CD14-positive monocyte (primary cell): ENCODE measurements at places on chromosomes 4 and X. TPM values are rescaled to one million over a fixed set of nuclear protein-coding genes. Genes with fewer than 3 reads are reported as not detected.

DNA sequence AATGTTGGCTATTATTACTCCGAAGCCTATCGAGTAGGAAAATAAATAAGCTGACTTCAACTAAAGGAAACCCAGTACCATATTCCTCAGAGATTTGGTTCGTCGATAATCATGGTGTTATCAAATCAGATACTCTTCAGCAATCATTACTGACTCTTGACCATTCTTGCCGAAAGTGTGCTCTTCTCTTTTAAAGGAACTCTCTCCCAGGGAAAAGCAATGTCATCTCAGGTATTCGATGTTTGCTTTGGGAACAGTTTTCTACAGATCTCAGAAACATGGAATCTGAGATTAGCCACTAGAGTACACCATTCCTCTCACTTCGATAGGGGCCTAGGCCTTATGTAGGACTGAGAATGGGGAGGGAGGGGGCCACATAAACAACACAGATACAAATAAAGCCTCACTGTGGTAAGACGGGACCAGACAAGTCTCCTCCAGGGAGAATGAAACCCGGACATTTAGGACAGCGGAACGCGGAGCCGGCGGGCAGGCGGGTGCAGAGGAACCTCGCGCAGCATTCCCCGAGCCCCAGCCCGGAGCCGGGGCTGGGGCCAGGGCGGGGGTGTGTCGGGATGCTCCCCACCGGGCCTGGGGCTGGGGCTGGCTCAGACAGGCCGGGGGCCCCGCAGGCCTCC is 581 bp downstream of the DNAJB14 start:
- H3K4me1 ChIP-seq: peaks cover 58% of the 10 kb centered on the region
- peak; percentile 22 for DNase-seq
- H3K4me3 ChIP-seq: peak overlapping the region; percentile 88
- peak overlapping the region; percentile 82 for H3K27ac ChIP-seq

DNA sequence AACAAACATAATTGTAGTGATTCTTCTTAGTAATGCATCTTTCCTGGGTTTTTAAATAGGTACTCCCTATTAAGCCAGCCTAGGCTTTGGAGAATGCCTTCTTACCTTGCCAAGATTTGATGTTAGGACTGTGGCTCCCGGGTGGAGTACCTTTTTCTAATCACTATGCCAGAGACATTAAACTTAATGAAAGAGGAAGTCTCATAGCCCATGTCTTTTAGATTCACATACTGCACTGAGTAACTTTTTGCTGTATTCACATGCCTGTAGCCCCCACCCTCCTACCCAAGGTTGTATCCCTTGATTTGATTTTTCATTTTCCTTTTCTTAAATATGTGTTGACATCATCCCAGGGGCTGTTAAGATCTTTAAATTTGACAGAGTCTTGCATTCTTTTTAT is 104.2 kb upstream of the TLR2 start:
- H3K4me3 ChIP-seq: no peak overlapping the region
- no peaks in the 10 kb centered on the region for H3K4me1 ChIP-seq
- H3K27me3 ChIP-seq: no peaks in the 10 kb centered on the region
- no peak overlapping the region for H3K27ac ChIP-seq
- no peak for DNase-seq
- H3K36me3 ChIP-seq: peaks cover 42% of the 10 kb centered on the region

- H3K36me3 ChIP-seq: no peaks in the 10 kb centered on the region
- H3K4me3 ChIP-seq: no peak overlapping the region
- no peak overlapping the region for H3K27ac ChIP-seq
- H3K27me3 ChIP-seq: no peaks in the 10 kb centered on the region
Measured at GRCh38 chr4:5746250-5746649, 35.2 kb downstream of the EVC start.

DNA sequence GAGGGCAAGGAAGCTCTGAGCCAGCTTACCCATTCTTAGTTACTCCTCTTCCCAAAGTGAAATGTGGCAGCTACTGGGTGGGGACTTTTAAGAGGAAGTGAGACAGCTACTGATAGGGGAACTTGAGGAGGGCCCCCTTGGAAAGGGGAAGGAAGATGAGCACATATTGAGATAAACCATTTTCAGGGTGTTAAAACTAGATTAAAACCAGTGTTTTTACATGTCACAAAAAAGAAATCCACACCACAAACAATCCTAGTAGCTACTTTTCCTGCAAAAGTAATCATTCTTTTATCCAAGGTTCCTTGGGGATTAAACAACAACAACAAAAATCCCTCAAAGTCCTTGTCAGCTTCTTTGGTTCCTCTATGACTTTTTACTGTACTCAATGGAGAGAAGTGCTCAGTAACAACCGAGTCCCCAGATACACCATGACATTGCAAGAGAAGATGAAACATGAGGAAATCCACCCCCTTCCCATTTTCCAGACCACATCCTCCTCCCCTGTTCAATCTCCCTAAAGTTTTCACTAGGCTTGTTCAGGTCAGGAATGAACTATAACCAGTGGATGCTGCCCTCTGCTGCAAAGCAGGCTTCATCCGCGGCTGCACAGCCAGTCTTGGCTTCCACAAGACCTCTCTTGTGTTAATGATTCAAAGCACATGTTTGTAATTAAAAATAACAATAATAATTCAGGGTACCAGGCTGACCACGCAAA is 113.5 kb upstream of the TMEM164 start:
- peak overlapping the region; percentile 89 for H3K27ac ChIP-seq
- H3K4me3 ChIP-seq: peak overlapping the region; percentile 34
- peak; percentile 84 for DNase-seq

DNA sequence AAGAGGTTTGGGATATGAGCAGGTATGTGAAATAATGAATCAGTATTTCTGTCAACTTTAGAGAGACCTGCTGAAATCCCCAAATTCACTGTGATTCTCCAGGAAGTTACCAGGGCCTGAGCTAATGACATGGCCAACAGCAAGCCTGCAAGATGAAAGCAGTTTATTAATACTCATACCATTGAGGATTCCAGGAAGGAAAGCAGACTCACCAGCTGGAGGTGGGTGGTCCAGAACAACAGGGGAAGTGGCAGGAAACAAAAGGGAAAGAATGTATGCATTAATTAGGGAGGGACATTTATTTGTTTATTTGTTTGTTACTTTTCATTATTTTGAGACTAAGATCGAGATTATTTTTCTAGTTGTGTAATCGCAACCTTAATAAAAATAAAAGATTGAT is 196.6 kb upstream of the AGA start:
- no peak overlapping the region for H3K4me3 ChIP-seq
- H3K4me1 ChIP-seq: no peaks in the 10 kb centered on the region
- no peak overlapping the region for H3K27ac ChIP-seq
- H3K27me3 ChIP-seq: no peaks in the 10 kb centered on the region
- no peaks in the 10 kb centered on the region for H3K36me3 ChIP-seq

DNA sequence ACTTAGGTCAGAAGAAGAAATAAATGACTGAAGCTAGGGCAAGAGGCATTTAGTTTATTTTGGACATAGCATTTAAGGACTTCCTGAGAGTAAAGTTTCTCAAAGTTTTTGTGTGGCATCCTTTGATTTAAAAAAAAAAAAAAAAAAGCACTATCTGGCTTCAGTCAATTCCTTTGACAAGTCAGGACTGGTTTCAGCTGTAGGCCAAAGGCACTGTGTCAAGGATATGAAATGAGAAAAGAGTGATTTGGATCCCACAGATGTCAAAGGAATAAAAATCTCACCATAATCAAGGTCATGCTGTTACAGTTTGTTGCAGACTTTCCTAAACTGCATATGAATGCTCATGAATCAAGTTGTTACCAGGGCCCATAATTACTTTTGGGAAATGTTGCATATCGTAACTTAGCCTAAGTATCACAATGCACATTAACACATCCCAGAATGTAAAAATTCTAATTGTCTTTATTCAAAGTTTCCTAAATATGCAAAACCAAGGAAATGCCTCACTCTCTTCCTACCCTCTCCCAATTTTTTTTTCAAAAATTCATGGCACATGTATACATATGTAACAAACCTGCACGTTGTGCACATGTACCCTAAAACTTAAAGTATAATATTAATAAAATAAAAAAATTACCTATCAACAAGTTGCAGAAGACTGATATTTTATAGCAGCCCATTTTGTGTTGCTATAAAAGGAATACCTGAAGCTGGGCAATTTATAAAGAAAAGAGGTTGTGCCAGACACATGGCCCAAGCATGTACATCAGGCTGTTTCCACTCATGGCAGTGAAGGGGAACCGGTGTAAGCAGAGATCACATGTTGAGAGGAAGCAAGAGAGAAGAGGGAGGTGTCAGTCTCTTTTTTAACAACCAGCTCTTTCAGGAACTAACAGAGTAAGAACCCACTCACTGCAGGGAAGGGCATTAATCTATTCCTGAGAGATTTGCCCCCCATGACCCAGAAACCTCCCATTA is 33.7 kb upstream of the ADAMTS3 start:
- DNase-seq: no peak
- H3K4me1 ChIP-seq: no peaks in the 10 kb centered on the region
- no peaks in the 10 kb centered on the region for H3K27me3 ChIP-seq
- H3K27ac ChIP-seq: no peak overlapping the region
- no peaks in the 10 kb centered on the region for H3K36me3 ChIP-seq
- no peak overlapping the region for H3K4me3 ChIP-seq

DNA sequence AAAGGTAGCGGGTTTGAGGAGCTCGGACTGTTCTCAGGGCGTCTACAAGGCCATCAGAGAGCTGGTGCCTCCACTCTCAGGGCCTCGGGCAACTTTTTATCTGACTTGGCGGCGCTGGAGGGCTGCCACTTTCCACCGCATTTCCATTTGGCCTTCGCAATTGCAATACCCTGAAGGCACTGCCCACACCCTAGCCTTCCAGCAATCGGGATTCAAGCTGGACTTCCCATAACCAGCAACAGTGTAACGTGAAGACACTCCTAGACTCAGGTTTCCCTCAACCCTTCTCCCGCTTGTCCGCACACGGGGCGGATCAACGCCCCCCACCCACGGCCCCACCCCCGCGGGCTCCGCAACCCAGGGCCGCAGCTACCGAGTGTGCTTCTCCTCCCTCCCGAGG is 50.2 kb upstream of the BCOR start:
- peak overlapping the region; percentile 46 for H3K4me3 ChIP-seq
- H3K4me1 ChIP-seq: peaks cover 83% of the 10 kb centered on the region
- DNase-seq: no peak
- no peaks in the 10 kb centered on the region for H3K36me3 ChIP-seq

DNA sequence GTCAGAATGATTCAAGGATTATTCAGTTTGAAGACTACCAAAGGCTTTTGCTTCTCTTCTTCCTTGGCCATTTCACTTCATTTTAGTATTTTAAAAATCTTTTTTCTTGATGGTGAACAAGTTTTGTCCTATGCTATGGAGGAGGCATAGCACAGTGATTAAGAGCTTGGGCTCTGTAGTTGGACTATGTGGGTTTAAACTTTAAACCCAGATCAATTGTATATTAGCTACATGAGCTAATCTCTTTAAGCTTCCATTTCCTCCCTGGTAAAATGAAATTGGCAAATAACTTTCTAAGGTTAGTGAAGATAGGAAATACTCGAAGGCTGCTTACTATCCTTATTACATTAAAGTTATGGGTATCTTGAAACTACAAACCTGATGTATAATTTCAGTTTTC is 23.8 kb upstream of the C4orf51 start:
- no peak overlapping the region for H3K27ac ChIP-seq
- H3K27me3 ChIP-seq: no peaks in the 10 kb centered on the region
- H3K4me3 ChIP-seq: no peak overlapping the region
- H3K4me1 ChIP-seq: no peaks in the 10 kb centered on the region
- H3K36me3 ChIP-seq: peaks cover 65% of the 10 kb centered on the region

Gene RNF175
- 0.55 and 0.56 TPM in 2 replicates for polyA plus RNA-seq

Gene HNRNPH2
- 118 TPM for polyA plus RNA-seq

Gene MAGEA8
- not detected in 2 replicates for polyA plus RNA-seq

Gene SULT1E1
- not detected for polyA plus RNA-seq
